ENCODE measurements at places on chromosomes 7 and 10.

- DNase-seq: no peak
Measured at GRCh38 chr10:126502441-126502840, 114.2 kb upstream of the ADAM12 start.

- no peak for DNase-seq
Measured at GRCh38 chr10:125201108-125201524, 40.8 kb upstream of the CTBP2 start.

DNA sequence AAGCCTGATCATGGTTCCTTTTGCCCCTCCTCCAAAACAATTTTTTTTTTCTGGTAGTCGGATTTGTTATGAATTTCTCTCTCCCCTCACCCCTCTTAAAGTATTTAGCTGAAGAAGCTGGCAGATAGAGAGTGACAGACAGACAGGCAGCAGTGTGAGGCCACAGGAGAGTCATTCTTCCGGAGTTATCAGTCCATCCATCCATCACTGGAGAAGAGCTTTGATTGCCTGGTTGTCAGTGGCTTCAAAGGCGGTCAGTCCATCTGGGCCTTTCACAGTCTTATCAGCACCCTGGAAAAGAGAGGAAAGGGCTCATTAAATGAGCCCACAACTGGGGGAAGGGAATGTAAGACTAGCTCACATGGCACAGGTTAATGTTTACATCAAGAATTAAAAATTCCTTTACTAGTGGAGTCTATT, 47.4 kb downstream of the MTPN start:
- DNase-seq: no peak

DNA sequence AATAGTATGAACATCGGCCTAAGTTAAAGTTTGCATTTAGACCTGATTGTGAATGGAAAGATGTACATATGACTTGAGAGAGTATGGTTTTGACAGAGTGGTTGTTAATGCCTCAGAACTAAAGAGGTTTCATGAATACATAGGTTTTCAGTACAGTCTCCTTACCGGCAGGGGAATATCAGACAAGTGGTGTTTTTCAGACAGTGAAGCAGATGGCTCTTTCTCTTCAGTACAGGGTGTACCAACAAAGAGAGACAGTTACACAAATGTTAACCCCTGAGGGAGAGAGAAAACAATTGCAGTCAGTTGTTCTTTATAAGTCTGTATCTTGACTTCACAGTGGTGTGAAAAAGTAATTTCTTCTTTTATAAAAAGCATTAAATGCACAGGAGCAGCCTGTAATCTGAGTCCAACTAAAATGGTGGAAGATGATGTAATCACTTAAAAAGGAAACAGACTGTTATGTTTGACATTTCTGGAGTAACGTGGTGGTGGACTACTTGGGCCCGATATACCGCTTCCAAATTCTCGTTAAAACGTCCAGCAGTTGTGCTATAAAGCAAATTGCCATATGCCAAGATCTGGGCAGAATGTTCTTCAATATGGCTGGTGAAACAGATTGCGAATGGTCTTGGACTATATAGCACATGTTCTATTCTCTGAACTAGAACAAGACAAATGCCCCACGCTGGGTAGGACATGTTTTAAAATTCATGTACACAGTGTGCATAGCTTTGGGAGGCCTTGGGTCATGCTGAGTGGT, 69.2 kb downstream of the SDK1 start:
- DNase-seq: no peak

DNA sequence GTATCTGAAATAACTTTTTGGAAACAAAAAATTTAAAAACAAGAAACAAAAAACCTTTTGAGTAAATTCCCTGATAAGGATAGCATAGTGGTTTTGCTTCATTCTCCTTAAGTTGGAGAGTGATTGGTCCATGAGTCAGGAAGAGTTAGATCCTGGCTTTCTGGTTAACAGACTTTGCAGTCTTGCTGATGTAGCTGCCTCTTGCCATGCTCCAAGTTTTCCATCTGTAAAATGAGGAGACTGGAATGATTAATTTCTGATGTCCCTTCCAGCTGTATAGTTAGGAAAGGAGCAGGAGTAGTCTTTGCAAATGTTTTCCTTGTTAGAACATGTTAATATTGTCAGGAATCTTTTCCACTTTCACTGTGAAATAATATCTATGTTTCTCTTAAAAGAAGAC, 266.6 kb downstream of the DNAJB9 start:
- DNase-seq: no peak

- DNase-seq: no peak
Measured at GRCh38 chr7:94556028-94556427, 46.4 kb downstream of the CASD1 start.

GRCh38 chr7:132249256-132249971, 326.9 kb downstream of the PLXNA4 start:
- no peak for DNase-seq

GRCh38 chr10:62851442-62851841, 35.3 kb upstream of the EGR2 start:
- no peak for DNase-seq

GRCh38 chr10:106044503-106044902, 1120.0 kb downstream of the SORCS1 start:
- no peak for DNase-seq

- no peak for DNase-seq
Measured at GRCh38 chr10:110608087-110608486, 36.0 kb upstream of the RBM20 start.

DNA sequence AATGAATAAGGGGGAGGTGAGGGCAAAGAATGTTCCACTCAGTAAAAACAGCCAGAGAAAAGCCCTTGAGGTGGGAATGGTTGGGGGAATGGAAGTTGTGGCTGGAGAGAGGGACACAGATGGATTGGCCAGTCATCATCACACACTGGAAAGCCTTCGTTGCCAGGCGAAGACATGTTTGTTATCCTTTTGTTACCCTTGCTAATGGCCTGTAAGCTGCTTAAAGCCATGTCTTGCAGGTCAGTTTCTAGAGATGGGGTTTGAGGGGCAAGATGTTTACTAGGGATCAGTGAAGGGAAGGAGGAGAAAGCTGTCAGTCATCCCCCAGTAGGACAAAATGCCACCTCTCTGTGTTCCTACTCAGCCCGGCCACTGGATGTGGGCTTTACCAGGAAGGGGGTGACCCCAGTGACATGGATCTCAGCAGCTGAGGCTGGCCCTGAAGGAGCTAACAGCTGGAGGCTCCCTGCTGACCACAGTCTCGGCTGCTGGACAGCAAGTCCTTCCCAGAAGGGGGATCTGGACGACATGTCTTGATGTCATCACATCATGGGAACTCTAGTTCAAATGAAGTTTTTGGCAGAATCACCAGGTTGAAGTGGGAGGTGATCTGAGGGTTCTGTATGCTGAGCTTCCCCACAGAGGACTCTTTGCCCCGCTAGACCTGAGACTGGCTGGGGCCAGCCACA, 66.2 kb downstream of the TBXAS1 start:
- no peak for DNase-seq

DNA sequence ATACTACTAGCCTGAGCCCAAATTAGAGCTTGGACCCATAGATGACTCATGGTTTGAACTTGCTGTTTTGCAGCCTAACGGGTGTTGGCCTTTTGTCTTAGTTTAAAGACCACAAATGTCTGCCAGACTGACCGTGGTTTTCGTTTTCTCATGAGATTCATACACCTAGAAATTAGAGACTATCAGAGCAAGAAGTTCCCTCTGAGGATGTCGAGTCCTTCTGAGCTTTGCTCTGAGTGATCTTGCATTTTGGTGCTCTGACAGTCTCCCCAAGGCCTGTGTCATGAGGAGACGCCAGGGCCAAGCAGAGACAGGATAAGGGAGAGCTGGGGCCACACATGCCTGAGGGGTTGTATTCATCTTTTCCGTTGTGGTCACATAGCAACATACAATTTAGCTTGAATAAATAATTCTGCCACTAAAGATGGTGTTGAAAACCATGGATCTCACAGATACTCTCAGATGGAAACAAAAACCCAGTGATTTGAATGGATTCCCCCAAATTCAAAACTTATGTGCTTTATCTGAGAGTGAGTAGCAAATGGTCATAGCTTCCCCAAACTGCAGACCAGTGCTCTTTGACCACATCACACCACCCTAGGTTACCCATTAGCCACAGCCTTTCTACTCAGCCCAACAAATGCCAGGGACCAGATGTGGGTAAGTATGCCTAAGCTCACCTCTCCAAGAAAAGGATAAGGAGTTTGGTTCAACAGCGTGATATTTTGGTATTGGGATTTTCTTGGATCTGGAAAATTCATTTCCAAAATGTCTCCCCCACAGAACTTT, 762.0 kb upstream of the IGFBP3 start:
- DNase-seq: no peak

- DNase-seq: no peak
Measured at GRCh38 chr7:71491336-71491735, 359.4 kb downstream of the GALNT17 start.

- no peak for DNase-seq
Measured at GRCh38 chr10:29470843-29471543, 163.8 kb downstream of the SVIL start.

DNA sequence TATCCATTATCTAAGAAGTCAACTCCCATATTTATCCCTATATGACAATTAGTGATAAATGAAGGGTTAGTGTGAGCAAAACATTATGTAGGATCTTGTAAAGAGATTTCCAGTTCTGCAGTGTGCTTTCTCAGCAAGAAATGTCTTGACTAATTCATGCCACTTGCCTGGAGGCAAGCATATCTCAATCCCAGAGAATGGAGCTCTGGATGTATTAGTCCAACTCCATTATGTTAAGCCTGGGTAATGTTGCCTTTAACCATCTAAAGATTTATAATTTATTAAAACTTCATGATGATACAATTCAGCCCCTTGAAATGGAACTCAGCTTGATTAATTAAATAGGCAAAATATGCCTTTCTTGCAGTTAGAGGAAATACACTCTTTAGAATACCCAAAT, 1079.9 kb upstream of the LRRTM3 start:
- no peak for DNase-seq

GRCh38 chr10:33428682-33429081, 94.2 kb upstream of the NRP1 start:
- DNase-seq: no peak

- DNase-seq: no peak
Measured at GRCh38 chr10:51090190-51090589, 15.9 kb downstream of the PRKG1 start.

DNA sequence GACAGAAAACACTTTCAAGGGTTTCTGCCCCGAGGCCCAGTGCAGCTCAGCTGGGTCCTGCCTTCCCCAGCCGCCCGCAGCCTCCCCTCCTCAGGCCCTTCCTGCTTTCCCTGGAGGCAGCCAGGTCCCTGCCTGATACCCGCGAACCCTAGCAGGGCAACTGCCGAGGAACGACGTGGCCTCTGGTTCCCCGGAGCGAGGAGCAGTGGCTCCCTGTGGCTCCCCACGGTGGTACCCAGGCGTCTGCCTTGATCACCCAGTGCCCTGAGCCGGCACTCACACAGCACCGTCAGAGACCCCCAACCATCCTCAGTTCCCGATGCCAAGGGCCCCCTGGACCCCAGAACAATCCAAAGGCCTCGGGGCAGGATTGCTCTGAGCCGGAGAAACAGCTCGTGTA, 58.3 kb downstream of the CFAP46 start:
- DNase-seq: no peak

- DNase-seq: no peak
Measured at GRCh38 chr10:51288511-51288910, 214.2 kb downstream of the PRKG1 start.

GRCh38 chr7:134444198-134444960, 14.5 kb downstream of the AKR1B1 start:
- DNase-seq: no peak

DNA sequence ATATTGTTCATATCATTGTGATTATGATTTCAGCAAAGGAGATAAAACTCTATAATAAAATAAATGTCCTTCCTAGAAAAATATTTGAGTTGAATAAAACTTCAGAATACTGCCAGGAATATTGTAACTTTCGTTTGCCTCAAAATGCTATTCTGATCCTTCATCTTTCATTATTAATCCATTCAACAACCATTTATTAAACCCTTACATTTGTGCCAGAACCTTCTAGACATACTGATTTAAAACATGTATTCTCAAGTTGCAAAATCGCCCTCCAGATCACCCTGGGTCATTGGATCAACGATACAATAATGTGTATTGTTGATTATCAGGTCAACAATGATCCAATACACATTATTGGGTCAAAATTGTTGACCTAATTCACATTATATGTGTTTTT, 759.8 kb downstream of the CNTNAP2 start:
- DNase-seq: no peak

- DNase-seq: no peak
Measured at GRCh38 chr7:37410305-37411229, 38.1 kb downstream of the ELMO1 start.

DNA sequence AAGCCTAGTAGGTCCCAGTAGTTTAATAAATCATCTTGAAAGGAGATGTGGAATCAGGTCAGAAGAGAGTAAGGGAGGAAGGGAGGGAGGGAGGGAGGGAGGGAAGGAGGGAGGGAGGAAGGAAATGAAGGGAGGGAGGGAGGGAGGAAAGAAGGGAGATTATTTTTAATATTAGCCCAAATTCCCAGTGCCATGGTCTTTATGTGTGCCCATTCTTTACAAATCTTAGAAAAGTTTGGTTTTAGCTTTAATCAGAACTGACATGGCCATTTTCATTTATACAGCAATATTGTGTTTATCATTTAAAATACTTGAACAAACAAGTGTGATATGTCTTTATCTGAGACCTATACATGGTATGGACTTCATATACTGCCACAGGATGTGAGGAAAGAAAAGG, 86.8 kb downstream of the GAD2 start:
- DNase-seq: no peak

- no peak for DNase-seq
Measured at GRCh38 chr7:39248692-39249090, 271.0 kb downstream of the POU6F2 start.

DNA sequence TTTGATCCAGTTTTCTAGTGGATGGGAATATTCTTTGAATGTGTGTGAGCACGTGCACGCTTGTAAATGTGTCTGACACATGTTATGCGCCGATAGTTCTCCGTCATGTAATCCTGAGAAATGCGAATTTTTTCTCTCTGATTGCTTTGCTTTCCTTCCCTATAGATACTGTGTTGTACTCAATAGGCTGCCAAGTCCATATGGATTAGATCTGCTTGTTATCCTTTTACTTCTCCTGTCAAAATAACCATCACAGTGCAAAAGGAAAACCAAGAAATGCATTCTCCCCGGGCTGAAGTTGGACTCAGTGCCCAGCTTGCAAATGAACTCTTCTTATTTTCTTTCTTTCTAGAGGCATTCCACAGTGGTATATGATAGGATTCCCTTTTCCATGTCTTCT, 131.9 kb downstream of the KIAA1217 start:
- DNase-seq: no peak

GRCh38 chr10:121574519-121575166, 23.6 kb downstream of the FGFR2 start:
- no peak for DNase-seq

DNA sequence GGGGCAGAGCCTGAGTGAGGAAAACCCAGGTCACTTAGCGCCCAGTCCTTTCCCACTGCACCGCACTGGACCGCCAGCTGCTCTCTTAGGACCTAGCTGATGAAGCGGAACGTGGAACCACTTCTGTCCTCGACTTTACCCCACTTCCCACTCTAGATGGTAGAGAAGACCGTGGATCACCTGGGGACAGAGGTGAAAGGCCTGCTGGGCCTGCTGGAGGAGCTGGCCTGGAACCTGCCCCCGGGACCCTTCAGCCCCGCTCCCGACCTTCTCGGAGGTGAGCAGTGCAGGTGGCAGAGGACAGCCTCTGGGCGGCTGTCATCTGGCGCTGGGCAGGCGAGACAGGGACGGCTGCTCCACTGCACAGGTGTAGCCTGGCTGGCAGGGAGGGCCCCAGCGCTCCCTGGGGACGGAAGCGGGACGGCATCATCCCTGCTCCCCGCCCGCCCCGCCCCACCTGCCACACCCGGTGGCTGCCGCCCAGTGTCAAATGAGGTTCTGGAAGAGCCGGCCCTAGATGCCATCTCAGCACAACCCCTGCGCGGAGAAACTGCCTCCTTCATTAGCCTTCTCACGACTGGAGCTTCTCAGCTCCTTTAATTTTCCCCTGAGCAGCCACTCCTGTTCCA, 11.7 kb downstream of the PLAC9 start:
- no peak for DNase-seq

Data from activated CD8-positive, alpha-beta memory T cell treated with anti-CD3 and anti-CD28 coated beads for 4 hours (primary cell).